Hematopoietic multipotent progenitor cell treated with erythropoietin and hydrocortisone succinate and interleukin-3 and kit ligand, for 17 days (in vitro differentiated cells): ENCODE measurements at places on chromosomes 12 and 14.

GRCh38 chr14:51369814-51370213 is 129.8 kb downstream of the TMX1 start:
- DNase-seq = no peak

DNA sequence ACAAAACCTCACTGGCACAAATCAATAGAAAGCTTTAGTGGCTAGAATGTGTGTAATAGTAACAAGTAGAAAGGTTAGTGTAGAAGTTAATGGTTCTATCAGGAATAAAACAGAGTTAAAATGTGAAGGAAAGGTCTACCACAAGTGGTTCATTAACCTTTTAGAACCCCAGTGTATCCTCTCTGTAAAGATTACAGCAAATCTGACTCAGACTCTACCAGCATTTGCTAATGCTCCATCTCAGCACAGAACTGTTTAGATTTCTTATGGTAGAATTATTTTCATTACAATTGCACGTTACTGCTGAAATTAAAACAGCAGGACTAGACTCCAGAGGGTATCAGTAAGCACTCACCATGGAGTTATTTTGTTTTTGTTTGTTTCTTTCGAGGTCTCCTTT is 609.0 kb upstream of the LMO3 start:
- no peak for DNase-seq

DNA sequence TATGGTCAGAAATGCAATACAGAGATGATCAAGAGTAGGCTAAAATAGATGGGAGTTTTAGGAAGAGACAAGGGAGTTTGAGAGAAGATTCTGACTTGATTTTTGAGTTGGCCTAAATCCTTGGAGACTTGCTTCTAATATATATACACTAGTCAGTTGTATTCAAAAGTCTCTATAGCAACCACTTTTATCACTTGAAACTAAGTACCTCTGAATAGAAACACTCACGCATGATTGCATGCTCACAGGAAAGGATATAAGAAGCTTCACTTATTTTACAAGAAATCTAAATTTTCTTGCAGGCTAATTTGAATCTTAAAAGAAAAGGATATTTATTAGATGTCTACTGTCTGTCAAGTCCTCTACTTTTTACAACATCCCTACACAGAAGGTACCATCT is 316.8 kb downstream of the SNAPC1 start:
- no peak for DNase-seq

DNA sequence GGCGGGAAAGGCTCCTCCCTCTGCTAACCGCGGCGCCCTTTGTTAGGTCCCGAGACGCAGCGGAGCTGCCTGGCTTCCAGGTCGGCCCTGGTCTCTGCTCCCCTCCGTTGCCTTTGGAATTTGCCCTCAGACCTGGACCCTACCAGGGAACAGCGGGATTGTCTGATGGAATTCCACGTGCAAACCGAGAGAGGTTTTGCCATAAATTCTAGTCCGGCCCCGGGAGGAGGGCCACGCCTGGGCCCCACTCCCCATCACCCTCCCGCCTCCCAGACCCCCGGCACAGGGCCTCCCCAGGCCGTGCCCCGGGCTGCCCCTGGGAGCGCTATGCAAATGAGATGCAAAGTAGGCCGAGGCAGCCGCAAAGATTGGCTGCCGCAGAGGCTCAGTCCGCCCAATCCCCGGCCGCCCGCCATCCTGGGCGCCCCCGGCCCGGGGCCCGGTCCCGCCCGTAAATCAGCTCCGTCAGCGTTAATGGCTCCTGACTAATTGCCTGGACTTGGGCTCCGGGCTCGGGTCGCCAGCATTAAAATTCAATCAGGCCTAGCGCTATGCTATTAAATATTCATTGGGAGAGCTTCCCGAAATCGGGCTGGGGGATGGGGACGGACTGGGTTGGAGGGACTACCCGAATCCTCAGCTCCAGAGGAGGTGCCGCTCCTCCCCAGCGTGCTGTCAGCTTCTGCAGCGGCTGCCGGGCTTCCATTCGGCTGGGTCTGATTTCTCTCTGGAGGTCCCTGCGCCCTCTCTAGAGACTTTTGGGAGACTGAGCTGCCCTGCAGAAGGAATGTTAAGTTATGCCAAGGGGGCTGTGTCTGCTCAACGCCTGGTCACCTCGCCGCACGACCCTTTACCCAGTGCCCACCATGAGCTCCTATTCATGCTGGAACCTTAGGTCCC is 15.7 kb upstream of the FIGNL2 start:
- no peak for DNase-seq

DNA sequence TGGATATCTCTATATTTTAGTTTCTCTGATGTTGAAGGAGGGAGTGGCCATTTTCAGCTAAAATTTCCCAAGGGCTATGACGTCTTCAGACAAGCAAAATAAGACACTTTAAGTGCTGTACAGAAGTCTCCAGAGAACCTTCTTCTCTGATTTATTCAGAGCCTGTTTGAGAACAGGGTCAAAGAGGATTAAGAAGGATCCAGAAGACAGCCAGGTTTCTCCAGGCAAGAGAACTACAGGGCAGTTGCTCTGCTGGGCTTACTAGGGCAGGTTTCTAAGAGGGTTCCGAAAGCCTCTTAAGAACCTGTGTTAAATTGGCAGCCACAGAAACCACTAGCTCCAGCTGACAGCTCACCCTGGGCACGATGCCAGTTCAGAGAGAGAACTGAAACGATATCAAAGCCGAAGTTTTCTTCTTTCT is 1.2 kb downstream of the MGP start:
- peak; percentile 93 for DNase-seq

GRCh38 chr12:25793196-25793595 is 165.3 kb upstream of the RASSF8 start:
- DNase-seq = no peak

DNA sequence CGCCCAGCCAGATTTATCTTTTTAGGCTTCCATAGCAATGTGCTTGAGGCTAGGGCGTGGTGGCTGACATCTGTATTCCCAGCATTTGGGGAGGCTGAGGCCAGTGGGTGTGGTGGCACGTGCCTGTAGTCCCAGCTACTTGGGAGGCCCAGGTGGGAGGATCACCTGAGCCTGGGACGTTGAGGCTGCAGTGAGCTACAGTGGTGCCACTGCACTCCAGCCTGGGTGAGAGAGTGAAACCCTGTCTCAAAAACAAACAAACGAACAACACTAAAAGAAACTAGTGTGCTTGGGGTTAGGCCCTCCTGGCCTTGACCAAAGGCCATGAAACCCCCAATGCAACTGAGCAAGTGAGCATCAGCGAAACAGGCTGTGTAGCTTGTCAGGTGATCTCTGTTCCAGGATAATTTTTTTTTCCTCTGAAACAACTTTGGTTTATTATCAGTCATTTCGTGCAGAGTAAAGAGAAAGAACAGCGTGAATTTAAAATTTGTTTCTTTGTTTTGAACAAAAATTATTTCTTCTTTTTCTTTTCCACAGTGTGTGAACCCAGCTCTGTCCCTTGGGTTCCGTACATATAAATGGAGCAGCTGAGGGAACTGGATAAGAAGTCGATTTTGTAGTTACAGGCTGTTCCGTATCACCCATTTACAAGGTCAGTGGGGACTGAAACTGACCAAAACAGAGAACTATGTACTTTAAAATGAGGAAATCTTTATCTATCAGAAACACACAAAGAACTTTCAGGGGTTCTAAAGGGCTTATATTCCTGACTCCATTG is 8.8 kb upstream of the TUBA1C start:
- DNase-seq = no peak

- no peak for DNase-seq
Observed at GRCh38 chr14:95490727-95491451, 25.6 kb downstream of the SYNE3 start.

DNA sequence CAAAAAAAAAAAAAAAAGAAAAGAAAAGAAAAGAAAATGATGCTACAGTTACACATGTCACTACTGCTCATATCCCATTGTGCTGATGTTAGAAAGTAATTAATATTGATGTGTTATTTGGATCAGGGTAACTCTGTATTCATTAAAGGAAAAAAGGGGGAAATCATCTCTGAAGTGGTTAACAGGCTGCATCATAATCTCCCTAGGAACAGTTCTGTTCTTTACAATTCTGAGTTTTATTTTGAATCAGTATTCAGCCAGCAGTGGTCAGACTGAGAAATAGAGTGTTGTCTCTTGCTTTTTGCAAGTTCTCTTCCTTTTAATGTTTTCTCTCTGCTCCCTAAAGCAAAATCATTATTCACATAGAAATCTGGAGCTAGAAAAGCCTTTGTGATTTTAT is 128.6 kb upstream of the CRY1 start:
- DNase-seq = no peak

- DNase-seq = no peak
Observed at GRCh38 chr12:132140501-132140900, 3.6 kb downstream of the DDX51 start.

- DNase-seq = no peak
Observed at GRCh38 chr12:105426766-105427165, 96.3 kb downstream of the C12orf75 start.

DNA sequence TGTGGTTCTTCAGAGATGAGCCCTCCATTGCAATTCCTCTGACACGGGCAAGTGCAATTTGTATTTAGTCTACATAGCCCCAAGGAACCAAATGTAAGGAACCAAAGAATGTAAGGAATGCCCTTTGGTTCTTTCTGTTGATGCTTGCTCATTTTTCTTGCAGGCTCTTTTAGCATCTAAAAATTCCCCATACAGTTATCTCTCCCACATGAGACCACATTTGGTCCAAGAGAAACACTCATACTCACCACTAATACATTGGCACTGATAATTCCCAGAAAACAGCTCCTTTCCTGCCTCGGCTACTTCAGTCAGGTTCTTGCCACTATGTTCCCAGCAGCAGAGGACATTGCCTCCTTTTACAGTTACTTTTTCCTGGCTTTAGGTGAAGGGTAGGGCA is 332.6 kb downstream of the AEBP2 start:
- no peak for DNase-seq

GRCh38 chr14:21703357-21704326 is 30.0 kb upstream of the OR4E1 start:
- no peak for DNase-seq

DNA sequence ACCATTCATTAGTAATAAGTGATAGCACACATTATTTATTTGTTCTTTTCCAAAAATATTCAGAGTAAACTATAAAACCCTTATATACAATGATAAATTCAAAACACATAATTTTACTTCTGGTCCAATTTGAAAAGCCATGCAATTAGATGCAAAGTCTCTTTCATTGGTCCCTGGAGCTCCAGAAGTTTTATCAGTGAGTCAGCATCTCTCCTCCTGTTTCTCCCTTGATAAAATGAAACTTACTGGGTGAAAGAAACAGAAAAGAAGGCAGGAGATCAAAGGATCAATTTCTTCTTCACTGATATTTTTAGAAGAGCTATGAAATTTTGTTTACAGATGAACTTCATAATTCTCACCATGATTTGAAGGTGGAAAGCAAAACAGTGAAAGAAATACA is 47.5 kb downstream of the IFNG start:
- no peak for DNase-seq

GRCh38 chr12:304805-305204 is 42.2 kb upstream of the SLC6A13 start:
- DNase-seq = no peak

- no peak for DNase-seq
Observed at GRCh38 chr14:53925201-53925766, 31.3 kb downstream of the BMP4 start.

GRCh38 chr12:58915634-58916033 is 4.7 kb downstream of the LRIG3 start:
- DNase-seq = no peak

DNA sequence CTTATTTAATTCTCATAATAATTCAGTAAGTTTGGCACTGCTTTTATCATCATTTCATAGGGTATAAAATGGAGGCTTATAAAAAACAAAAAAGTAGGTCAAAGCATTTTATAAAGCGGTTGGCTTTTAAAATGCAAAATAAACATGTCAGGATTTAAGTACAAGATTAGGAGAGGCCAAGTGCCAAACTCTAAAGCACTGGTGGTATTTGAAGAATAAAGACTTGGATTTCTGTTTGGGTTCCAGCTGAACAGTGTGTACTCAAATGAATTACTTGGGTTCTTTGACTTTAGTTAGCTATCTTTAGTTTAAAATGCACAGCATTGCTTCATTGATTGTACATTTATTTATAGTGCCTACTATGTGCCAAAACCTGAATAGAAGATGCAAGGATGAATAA is 966.6 kb upstream of the SEL1L start:
- no peak for DNase-seq

GRCh38 chr12:89797436-89797835 is 88.8 kb upstream of the ATP2B1 start:
- peak; percentile 38 for DNase-seq

DNA sequence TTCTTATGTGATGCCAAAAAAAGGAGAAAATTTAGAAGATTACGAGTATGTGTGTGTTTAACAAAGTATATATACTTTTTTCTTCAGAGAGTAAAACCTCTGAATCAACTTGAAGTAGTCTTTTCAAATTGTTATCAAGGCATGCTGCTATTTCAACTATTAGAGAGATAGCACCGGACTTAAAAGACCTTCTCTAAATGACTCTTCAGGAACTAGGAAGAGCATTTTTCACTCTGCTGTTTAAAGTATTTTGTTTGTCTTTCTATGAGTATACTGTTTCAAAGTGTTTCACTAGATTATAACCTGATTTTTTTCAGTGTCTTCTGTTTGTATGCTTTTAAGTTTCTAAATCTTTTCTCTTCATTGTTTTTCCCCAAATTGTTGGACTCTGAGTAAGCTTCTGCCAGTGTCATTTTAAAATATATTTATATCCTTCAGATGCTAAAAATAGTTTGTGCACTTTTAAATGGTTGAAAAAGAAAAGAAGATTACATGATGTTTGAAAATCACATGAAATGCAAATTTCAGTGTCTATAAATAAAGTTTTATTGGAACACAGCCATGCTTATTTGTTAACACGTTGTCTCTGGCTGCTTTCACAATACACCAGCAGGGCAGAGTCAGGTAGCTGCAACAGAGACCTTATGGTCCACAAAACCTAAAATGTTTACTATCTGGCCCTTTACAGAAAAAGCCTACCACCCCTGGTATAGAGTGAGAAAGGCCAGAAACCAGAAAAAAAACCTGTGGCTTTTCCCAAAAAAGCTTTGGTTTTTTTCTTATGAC is 21.3 kb downstream of the CRADD start:
- no peak for DNase-seq

DNA sequence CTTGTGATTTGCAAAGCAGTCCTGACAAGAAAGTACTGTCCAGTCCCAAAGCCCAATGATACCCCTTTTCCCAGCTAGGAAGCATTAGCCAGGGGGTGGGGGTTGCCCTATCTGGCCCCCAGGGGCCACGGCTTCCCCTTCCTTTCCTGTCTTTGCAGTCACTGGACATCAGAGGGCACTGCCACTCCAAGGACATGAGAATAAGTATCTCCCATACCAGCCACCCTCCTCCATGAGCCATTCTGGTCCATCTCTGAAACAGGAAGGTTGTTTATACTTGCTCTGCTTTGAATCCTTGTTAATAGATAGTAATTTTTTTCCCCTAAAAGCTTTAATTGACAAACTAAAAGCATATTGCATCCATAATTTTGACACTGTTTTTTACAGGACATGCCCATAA is 29.7 kb downstream of the RBM19 start:
- DNase-seq = peak; percentile 10

- no peak for DNase-seq
Observed at GRCh38 chr14:60632257-60632656, 17.0 kb downstream of the SIX1 start.

DNA sequence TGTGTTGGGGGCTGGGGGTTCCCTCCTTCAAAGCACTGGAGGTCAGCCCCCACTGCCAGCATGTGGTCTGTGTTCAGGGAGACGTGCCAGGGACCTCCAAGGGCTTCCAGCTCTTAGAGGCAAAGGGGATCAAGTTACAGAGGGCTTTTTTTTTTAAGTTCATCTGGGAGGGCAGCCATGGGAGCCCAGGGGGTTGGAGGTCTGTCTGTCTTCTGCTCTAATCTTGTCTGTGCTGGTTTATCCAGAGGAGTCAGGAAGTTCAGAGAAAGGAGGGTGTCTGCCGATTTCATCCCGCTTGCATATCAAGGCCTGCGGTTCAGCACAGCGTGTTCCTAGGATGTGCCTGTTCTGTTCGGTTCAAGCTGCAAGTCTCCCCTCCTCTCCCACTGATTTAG is 72.2 kb downstream of the TMEM132C start:
- no peak for DNase-seq
